ENCODE measurements at places on chromosomes 4 and X.

- no peak for DNase-seq
Observed at GRCh38 chr4:164943192-164943591, 34.3 kb downstream of the TRIM61 start.

DNA sequence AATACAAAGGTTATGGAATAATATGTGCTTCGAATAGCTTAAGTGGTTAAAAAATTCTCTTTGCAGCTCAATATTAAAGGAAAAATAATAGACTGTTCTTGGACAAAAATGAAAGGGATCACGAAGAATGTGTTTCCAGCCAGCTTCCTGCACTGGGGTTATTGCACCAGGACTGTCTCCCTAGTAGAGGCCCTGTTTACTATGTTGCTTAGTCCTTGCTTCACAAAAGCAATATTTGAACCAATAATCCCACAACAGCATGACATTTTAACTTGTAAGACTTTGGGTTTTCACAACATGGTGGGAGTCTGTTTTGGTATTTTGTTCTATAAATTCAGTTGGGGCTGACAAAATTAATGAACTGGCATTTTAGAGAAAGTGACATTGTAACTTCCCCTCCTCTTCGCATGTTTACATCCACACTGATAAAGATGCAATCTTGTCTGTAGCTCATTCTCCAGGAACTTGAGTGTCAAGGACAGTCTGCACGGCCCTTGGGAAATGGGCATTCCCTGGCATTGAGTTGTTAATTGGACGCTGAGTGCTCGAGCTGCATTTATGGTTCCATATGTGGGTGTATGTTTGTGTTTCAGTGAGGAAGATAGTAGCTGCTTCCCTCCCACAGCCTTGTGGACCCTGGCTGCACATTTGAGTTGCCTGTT is 39.0 kb downstream of the SHROOM2 start:
- DNase-seq, result no peak

- DNase-seq, result no peak
Observed at GRCh38 chr4:119676101-119676500, 47.5 kb upstream of the PDE5A start.

GRCh38 chrX:154026136-154027021 is 6.7 kb upstream of the IRAK1 start:
- no peak for DNase-seq

GRCh38 chr4:128161138-128161537 is 100.0 kb downstream of the LARP1B start:
- no peak for DNase-seq

DNA sequence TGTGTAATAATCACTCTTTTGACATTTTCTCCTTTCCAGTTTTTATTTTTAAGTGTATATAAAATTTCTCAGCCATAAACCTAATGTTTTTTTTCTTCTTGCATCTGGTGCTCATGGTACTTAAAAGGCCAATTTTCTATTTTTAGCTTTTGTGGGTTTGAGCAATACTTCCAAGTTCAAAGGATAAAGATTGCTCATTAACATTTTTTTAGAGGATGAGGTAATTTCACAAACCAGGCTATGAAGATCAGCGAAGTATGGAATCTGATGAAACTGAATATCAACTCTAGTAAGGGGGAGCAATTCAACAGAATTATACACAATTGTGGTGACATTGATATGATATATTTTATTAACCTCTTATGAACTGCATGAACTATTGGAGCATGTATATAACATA is 25.8 kb upstream of the KLHL34 start:
- no peak for DNase-seq

DNA sequence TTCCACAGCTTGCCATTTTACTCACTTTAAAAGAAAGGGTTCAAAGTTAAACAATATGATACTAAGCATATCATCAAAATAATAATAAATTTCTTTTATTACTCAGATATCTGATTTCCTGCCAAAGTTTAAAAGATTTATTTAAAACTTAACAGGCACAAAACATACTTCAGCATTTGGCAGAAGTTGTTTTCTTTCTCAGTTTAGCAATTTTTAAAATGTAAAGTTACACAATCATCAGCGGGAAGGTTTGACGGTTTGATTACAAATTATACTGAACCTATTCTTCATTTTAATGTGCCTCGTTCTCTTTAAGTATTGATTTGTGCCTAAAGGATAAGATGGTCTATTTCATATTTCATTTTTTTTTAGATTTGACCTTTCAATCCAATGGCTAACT is 227.2 kb downstream of the APBB2 start:
- DNase-seq, result no peak

Measured in D341Med (cell line).